ENCODE measurements at places on chromosomes 6 and 20.

DNA sequence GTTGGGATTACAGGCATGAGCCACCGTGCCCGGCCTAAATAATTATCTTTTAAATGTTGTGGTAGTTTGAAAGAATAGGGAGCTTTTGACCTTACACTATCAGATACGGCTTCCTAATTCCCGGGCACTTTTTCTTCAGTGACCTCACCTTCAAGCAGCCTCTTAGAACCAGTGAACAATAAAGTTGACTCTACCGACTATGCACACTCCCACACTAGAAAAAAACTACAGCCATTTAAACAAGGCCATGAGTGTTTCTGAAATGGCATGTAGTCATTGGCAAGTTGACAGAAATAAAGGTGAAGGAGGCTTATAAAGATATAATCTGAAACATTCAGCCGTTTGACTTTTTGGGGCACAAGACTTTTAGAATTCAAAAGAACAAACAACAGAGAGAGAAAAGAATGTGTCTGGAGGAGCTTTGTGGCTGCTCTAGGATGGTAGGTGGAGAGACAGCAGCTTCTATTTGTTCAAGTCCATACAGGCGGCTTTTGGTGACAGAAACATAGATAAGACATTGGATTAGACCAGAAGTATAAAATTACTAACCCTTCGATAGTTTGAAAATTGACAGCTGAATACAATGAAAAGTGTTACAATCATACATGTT, 75.2 kb downstream of the GJA1 start:
- DNase-seq: no peak

- DNase-seq: no peak
Measured at GRCh38 chr20:2778602-2779321, 21.7 kb downstream of the CPXM1 start.

DNA sequence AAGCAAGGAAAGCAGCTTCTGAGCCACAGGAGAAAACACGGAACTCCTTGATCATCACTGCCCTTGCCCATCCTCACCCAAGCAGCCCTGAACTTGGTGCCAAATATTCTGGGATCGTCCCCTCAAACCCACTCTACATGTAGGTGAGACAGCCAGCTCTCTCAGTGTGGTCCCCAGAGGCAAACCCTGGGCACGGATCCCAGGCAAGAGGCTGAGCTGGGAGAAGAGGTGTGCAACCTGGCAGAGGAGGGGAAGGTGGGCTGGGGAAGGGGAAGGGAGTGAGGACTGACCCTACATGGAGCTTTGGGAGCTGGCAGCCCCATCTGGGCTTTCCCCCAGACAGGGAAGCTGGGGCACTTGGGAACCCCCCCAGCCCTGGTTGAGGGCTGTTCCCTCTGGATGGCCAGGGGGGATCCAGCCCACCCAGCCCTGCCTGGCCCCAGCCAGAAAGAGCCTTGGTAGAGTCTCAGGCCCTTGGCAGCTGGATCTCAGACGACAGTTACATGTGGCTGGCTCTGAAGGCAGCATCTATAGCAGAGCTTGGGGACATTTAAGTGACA, 186.2 kb upstream of the CST7 start:
- DNase-seq: no peak

GRCh38 chr6:54411767-54412166, 103.5 kb downstream of the TINAG start:
- no peak for DNase-seq

DNA sequence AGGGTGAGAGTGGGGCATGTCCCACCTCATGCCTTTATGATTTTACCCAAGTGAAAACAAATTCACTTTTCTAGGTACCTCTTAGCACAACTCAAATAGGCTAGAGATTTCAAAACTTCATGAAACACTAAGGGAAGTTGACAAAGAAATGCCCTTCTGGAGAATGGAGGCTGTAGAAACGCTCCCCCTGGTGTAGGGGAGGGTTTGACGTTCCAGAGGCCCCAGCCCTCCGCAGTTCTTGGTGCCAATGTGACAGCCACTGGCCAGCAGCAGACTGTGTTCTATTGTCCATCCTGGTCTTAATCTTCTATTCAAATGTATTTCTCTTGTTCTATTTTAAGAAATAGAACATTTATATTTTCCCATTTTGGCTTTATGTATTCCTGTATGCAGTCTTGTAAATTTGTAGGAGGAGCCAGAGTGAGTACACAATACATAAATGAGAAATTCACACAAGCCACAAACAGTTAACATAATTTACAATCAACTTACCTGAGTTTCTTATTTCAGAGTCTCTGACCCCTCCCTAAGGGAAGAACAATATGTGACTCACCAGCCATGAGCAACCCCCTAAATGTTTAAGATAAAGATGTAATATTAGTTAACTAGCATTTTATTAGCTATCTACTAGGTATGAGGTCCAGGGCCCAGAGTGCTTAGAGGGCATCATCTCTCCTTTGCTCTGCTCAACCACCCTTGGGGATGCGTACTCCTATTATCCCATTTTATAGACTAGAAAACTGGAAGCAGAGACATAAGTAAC, 8.8 kb upstream of the MUC21 start:
- DNase-seq: no peak

- DNase-seq: no peak
Measured at GRCh38 chr20:12411246-12411940, 493.7 kb downstream of the BTBD3 start.

DNA sequence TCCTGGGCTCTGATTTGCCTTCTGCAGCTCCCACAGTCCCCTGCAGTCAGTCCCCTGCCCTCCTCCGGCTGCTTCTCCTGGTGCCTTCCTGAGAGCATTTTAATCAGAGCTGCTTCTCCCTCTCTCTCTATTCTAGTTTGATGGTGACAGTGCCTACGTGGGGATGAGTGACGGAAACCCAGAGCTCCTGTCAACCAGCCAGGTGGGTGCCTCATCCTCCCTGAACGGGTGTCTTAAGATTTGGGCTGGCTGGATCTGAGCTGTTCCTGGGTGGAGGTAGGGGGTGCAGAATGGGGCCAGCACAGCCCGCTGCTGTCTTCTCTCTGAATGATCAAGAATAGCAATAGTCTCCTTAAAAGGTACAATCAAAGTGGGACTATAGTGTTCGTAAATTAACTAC, 58.6 kb downstream of the TOX2 start:
- no peak for DNase-seq

DNA sequence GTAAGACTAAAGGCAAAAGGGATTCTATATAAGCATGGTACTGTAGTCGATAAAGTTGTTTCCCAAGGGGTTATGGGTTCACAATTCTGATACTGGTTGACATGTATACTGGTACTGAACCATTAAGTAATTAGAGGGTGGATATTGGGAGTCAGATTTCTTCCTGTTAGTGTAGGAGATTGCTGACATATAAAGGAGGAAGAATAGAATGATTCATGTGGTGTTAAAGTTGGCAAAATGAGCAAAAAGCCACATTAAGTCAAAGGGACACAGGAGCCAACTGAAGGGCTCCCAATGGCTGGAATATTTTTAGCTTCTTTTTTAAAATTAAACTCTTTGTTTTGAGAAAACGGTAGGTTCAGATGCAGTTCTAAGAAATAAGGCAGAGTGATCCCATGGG, 161.8 kb upstream of the PRND start:
- no peak for DNase-seq

- no peak for DNase-seq
Measured at GRCh38 chr20:12413116-12413515, 495.4 kb downstream of the BTBD3 start.

GRCh38 chr6:28303570-28303969, 22.2 kb downstream of the PGBD1 start:
- no peak for DNase-seq

GRCh38 chr6:111119571-111120329, 32.4 kb downstream of the SLC16A10 start:
- DNase-seq: no peak

DNA sequence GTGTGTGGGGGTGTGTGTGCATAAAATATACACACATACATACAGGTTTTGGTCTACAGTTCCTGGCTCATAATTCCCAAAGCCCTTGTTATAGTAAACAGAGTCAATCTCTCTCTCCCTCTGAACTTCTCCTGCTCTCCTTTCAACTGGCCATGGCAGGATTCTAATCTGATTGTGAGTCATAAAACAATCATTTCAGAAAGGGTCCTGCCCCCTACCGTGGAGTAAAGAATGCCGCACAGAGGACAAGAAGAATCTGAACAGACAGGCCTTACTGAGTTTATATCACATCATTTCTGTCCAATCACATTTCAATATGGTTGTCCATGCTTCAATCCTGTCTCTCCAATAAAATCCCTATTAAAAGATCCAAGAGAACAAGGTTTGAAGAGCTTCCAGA, 416.9 kb downstream of the FRK start:
- DNase-seq: no peak

GRCh38 chr20:57435498-57436222, 44.5 kb downstream of the RBM38 start:
- peak; percentile 76 for DNase-seq

- no peak for DNase-seq
Measured at GRCh38 chr20:57415771-57416170, 24.6 kb downstream of the RBM38 start.

- DNase-seq: no peak
Measured at GRCh38 chr6:111185954-111186353, 98.7 kb downstream of the SLC16A10 start.

DNA sequence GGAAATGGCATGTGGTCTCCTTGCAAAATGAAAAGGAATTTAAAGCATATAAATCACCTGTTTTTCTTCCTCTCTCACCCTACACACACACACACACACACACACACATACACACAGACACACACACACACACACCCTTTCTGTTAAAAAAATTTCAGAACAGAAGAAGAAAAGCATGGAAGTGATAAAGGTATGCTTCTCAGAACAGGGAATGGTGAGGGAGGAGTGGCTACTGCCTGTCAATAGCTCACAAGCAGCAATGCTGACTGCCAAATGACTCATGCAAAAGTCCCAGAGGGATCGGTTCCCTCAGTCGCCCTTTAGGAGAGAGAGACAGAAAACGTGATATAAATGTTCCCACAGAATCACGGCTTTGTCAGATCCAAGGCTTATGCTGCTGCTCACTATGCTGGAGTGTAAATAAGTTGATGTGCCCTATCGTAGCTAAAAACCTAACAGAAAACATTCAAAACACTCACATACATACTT, 102.6 kb downstream of the IBTK start:
- no peak for DNase-seq

DNA sequence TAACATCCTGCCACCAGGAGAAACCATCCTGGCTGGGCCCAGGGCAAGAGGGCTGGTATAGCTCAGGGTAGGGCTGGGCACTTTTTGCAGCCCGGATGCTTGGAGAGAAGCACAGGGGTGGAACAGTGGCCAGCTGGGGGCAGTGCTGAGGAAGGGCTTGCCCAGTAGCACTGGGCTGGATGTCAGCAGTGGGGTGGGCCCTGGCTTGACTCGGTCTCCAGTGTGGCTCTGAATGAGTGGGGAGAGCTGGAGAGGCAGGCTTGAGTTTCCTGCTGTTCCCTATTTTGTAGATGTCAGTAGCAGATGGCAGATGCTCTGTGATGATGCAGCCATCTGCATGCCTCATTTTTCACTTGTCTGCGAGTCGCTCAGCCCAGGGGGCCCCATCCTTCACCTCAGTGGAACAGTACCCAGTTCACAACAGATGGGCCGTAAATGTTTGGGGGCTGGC, 56.3 kb upstream of the TULP1 start:
- no peak for DNase-seq

- no peak for DNase-seq
Measured at GRCh38 chr6:44626616-44627015, 239.1 kb downstream of the CDC5L start.

DNA sequence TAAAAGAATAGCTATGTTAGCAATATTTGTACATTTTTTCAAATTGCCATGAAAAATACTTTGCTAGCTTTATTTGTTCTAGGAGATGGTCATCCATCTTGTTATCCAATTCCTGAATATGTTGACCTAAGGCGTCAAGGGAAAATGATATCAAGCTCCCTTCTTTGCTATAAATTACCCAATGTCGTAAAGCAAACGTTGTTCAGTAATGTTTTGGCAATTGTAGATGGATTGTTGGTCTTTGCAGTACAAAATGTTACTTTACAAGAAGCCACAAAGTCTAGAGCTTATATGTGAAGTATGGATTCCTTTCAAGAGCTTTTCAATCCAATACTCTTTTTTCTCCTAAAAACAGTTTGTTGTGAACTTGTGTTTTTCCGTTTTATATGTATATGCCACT, 3.3 kb downstream of the NCR2 start:
- no peak for DNase-seq

DNA sequence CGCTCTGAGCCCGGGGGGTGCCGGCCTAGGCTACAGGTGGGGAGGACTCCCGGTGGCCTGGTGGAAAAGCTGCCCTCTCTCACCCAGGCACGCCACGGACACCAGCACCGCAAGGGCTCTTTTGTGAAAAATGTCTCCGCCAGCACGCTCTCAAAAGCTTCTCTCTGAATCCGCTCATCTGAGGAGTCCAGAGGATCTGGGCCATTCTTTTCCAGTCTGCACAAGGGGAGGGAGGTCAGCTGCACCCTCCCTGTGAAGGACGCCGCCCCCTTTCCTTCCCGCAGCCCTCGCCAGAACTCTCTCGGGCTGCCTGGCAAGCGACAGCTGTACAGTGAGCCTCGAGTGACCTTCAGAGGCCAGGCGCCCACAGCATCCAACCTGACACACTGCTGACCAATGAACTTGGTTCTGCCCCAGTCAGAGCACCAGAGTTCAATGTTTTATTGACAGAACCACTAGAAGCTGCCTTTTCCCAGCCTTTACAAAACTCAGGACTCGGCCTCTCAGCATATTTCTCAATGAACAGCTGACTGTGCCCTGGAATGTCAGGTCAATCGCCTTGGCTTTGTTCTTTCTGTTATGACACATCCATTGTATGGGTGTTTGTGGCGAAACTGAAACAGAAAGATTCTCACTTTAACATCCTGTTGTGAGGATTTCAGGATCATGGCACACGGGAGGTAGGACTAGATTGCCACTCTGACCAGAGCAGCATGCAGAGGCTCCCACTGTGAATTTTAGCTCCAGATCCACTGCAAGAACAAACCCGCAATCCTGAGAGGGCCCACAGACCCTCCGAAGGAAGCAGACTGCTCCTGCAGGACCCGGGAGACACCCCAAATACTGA, 26.7 kb downstream of the SERPINB9 start:
- peak; percentile 1 for DNase-seq

GRCh38 chr6:100267721-100268123, 197.0 kb downstream of the SIM1 start:
- DNase-seq: no peak

DNA sequence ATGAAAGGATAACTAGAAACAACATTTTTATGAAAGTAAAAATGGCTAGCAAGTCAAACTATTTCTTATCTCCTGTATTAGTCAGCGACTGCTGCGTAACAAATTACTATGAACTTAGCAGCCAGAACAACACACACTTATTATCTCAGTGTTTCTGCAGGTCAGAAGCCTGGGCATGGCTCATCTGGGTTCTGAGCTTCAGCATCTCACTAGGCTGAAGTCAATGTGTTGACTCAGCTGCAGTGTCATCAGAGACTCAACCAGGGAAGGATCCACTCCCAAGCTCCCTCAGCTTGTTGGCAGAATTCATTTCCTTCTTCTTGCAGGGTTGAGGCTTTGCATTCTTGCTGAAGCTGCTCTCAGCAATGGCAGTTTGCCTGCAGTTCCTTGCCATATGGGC, 33.2 kb upstream of the IGF2R start:
- DNase-seq: no peak

- no peak for DNase-seq
Measured at GRCh38 chr20:21372016-21372415, 25.3 kb downstream of the NKX2-4 start.

All from NCI-H1092 treated with DMSO at 0.1 percent for 48 hours (cell line).